ENCODE measurements at places on chromosomes 1 and 21.

DNA sequence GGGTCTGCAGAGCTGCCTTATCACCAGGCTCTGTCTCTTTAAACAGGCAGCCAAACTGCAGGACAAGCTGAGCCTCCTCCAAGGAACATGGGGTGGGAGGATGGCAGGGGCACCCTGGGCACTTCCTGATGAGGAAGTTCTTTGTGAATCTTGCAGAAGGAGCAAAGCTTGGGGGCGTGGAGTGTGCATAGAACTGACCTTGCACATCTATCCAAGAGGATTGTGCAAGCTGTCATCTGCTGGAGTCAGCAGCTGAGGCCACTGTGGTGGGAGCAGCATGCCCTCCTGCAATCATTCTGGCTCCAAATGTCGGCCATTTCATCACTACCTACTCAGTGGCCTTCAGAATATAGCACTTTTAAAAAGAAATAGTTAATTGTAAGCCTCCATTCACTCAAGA is 182.2 kb downstream of the AJAP1 start:
- DNase-seq = no peak

DNA sequence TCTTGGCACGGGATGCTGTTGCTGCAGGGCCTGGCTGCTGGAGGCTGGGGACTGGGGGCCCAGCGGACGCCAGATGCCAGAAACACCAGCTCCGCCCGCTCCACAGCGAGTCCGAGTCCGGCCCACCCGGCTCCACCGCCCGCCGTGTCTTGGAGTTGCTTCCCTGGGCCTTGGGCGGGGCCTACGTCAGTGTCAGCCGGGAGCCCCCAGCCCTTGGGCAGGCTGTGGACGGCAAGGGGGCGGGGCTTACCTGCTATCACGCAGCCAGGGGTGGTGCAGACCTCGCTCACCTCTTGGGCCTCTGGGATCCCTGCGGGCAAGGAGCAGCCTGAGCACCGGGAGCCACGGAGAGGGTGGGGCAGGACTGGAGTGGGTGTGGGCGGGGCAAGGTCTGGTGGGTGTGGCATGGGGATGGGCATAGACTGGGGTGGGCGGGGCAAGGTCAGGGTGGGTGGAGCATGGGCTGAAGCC is 21.8 kb downstream of the MMEL1 start:
- DNase-seq = no peak

GRCh38 chr21:17003258-17003615 is 509.6 kb upstream of the CXADR start:
- no peak for DNase-seq

DNA sequence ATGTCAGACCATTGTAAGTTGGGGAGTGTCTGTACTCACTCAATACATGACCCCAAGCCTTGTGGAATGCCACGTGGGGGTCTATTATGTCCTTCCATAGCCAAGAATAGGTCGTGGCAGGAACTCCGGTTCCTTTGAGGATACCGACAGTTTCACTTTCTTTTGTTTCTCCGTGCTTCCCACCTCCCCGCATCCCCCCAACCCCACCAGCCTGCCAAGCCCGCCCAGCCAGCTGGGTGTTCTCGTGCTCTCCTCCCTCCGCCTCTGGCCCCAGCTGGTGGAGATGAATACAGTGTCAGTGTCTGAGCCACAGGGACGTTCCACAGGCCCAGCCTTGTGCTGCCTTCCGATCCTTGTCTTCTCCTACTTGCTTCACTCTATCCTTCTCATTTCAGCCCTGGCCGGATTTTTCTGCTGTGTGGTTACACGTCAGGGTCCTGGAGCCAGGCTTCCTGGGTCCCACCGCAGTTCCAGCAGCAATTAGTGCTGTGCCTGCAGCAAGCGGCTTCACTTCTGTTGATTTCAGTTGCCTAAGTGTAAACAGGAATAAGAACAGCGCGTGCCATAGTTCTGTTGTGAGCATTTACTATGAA is 4.1 kb upstream of the AGTRAP start:
- no peak for DNase-seq

- DNase-seq = no peak
These were observed 1120.1 kb upstream of the NCAM2 start for GRCh38 chr21:19878133-19878532.

GRCh38 chr1:156692925-156693847 is 12.2 kb downstream of the CRABP2 start:
- no peak for DNase-seq
